ENCODE measurements at places on chromosomes 1 and 21.

GRCh38 chr1:2316451-2316961, 74.8 kb downstream of the MORN1 start:
- DNase-seq = no peak

- no peak for DNase-seq
Observed at GRCh38 chr21:14982336-14982735, 82.5 kb downstream of the NRIP1 start.

DNA sequence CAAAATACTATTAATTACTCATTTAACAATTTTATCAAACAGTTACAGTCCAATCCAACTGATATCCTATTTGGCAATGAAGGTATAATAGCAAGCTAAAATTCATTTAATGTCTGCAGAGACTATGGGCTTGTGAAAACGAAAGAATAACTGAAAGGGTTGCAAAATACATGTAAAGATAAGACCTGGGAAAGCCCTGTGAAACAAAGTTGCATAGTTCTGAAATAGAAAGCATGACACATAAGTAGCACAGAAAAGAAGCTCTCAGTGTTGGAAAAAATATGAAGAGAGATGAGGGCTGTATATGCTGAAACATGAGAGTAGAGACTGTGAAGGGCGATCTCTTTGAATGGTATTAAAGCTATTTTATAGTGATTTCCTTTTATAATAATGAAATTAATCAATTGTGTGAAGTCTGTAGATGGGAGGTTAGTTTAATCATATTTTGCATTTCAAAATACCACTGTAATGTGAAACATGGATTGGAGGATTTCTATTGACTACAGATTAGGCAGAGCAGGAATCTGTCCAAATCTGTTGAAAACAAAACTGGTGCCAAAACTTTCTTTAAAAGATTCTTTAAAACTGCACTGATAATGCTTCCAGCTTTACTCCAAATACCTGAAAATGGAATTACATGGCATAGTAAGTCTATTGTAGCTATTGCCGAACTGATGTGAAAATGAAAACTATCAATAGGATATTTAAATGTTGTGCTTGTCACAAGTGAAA, 1518.9 kb upstream of the B3GALT2 start:
- no peak for DNase-seq

GRCh38 chr1:15948091-15948591, 27.8 kb downstream of the ZBTB17 start:
- DNase-seq = no peak

DNA sequence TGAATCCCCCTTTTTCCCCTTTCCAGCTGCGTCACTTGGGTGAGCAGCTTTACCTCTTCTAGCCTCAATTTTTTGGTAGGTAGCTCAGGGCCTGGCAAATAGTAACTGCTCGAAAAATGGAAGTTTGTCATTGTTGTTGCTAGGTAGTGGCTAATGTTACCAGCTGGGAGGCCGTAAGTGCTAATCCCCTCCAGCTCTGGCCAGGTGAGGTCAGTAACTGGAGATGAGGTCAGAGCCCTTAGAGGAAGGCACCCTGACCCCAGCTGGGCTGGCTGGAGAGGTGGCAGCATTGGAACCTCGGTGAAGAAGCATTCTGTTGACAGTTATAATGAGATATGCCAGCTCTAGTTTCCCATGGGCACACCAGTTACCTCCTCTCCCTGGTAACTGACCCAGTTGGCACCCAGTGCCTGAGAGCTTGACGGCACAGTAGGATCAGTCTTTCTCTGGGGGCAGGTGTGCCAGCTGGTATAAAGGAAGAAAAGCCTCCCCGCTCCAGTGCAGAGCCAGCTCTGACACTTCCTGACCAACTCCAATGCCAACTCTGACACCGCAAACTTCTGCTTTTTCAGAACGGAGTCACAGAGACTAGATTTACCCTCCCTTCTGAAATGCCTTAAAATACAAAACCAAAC, 35.0 kb upstream of the SLC2A1 start:
- DNase-seq = peak; percentile 71

- DNase-seq = no peak
Observed at GRCh38 chr1:62900566-62900965, 116.6 kb downstream of the ATG4C start.

GRCh38 chr1:235682216-235682615, 32.6 kb upstream of the GNG4 start:
- DNase-seq = no peak

- DNase-seq = no peak
Observed at GRCh38 chr1:103309786-103310185, 201.5 kb upstream of the COL11A1 start.

DNA sequence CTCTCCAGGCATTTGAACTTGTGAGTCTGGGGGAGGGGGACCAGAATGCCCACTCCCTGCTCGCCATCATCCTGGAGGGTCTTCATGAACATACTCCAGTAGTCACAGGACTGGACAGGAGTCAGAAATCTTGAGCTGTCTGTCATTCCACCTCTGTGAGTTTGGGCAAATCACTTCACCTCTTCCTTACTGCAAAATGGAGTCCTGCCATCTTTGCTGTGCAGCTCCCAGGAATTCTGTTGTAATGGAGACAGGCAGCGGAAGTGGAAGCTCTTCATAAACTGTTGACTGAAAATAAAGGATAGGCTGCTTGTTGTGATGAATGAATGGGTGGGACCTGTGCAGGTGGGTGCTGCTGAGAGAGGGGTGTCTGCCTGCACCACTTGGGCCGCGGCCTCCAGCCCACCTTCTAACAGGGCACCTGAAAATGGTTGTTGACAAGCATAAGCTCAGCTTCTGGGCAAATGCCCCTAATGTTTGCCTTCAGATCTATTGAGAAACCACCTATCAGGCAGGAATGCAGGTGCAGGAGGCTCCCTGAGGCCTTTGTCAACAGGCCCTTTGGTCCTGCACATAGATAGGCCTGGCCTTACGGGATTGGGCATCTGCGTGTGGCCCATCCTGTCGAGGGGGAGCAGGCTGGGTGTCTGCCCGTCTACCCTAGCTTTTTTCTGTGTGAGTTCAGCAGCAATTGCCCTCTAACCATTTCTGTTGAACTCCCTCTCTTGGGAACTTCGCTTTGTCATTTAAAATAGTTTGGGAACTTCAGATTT, 321.0 kb downstream of the RPS6KC1 start:
- DNase-seq = no peak

DNA sequence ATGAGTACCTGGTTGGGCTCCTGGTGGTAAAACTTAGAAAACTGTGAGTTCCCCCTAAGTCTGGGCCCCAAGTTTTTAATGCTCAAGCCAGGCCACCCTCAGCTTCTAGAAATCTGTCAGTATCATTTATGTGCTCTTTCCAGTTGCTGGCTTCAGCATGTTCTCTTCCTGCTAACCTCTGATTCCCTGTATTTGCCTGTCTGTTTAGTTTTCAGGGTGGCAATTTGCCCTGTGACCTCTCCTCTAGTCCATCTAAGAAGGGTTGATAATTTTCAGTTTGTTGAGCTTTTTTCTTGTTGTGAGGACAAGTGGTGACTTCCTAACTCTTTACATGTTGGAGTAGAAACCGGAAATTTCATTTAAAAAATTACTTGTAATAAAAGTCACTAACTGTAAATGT, 16.0 kb upstream of the S100A10 start:
- no peak for DNase-seq

DNA sequence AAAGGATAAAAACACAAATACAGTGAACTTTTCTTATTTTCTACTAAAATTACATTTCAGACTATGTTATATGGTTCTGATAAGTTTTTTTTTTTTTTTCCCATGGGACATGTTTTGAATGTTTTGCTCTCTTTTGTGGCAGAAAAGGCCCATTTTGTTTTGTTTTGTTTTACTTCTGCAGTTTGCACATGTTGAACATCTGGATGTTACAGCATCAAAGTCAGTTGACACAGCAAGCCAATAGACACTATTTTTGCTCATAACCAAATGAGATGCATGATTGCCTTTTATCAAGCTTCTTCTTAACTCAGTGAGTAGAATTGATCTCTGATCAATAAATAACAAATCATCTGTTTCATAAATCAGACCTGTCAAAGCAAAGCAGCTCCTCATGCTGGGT, 904.2 kb downstream of the ADGRL2 start:
- no peak for DNase-seq

- no peak for DNase-seq
Observed at GRCh38 chr21:30104241-30104640, 62.4 kb downstream of the CLDN17 start.

GRCh38 chr1:227317523-227318015, 723 bp downstream of the CDC42BPA start:
- peak; percentile 51 for DNase-seq

- no peak for DNase-seq
Observed at GRCh38 chr1:240232530-240232929, 140.8 kb downstream of the FMN2 start.

GRCh38 chr1:61807606-61808140, 65.4 kb downstream of the PATJ start:
- no peak for DNase-seq
